NCI-H1694 (cell line): ENCODE measurements at places on chromosomes 16 and 17.

DNA sequence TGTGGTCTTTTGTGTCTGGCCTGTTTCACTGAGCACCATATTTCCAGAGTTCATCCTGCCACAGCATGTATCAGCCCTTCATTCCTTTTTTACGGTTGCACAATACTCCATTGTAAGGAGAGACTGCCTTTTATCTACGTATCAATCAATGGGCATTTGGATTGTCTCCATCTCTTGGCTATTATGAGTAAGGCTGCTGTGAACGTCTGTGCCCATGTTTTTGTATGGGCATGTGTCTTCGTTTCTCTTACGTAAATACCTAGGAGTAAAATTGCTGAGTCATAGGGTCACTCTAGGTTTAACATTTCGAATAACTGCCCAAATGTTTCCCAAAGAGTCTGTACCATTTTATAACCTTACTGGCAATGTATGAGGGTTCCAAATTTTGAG is 202.8 kb upstream of the FOXF1 start:
- no peak for DNase-seq

DNA sequence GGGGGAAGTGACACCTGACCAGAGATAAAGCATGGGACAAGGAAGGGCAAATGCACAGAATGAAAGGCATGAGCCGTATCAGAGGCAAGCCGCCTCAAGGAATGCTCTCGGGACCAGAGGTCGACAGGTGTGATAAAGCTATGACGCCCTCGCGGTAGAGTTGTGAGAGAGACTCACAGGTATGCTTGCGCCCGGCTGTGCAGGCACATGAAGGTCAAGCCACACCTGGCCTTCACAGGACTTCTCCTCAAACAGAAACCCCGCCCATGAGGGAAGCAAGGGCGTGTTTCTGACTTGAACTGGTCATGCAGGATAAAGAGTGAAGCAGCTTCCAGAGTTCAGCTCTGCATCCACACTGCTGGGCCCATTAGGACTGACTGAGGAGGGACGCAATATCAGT is 7.8 kb downstream of the NCBP3 start:
- DNase-seq = no peak

- DNase-seq = no peak
Observed at GRCh38 chr16:82628088-82628423, 1.3 kb downstream of the CDH13 start.

DNA sequence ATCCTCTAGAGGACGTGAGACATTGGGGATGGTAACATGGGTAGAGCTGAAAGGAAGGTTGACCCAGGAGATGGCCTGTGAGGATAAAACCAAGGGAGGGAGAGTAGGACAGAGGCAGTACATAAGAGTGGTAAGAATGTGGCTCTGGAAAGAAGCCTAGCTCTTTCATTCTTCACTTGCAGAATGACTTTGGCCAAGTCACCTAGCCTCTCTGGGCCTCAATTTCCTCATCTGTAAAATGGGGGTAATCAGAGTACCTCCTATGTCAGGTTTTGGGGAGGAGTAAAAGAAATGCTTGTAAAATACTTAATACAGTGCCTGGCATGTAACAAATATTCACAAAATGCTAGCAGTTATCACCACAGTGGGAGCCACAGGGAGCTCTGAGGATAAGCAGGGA is 6.9 kb downstream of the KDM6B start:
- DNase-seq = no peak

DNA sequence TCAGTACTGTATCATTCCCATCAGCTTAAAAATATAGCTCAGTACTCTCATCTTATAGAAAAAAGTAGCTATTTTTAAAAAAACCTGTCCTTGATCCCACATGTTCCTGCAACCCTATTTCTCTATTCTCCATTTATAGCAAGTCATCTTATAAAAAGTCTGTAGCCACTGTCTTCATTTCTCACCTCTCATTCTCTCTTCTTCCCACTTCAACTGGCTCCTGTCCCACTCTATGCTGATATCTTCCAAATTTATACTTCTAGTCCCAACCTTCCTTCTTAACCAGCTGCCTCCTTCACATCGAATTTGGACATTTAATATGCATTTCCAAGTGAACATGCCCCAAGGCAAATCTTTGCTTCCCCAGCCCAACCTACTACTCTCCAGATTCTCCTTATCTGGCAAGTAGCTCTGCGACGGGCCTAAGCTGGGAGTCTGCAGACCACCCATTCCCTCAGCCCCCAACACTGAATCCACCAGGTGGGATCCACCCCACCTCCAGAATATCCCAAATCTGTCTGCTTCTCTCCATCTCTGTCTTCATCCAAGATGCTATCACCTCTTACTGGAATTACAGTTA is 52.0 kb upstream of the TANC2 start:
- DNase-seq = no peak

- DNase-seq = no peak
Observed at GRCh38 chr17:44530896-44531418, 26.3 kb upstream of the FZD2 start.

GRCh38 chr17:79370594-79370993 is 240.3 kb downstream of the RBFOX3 start:
- no peak for DNase-seq

DNA sequence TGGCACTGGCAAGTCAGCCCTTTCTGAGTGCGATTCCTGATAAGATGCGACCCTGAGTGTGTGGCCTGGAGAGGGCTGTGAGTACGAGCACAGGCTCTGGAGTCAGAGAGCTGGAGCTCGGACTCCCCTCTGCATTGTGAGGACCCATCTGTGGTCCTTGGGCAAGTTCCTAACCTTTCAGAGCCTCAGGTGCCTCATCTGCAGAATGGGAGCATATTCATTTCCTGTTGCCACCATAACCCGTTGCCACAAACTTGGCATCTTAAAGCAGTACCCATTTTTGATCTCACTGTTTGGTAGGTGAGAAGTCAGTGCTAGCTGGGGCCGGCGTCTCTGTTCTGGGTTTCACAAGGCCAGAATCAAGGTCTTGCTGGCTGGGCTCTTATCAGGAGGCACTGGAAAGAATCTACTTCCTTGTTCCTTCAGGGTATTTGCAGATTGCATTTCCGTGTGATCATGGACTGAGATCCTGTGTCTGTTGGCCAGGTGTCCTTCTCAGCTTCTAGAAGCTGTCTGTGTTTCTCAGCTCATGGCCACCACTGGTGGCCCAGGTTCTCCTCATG is 20.2 kb downstream of the KNOP1 start:
- DNase-seq = no peak

- no peak for DNase-seq
Observed at GRCh38 chr17:74490716-74491115, 24.3 kb downstream of the CD300A start.

DNA sequence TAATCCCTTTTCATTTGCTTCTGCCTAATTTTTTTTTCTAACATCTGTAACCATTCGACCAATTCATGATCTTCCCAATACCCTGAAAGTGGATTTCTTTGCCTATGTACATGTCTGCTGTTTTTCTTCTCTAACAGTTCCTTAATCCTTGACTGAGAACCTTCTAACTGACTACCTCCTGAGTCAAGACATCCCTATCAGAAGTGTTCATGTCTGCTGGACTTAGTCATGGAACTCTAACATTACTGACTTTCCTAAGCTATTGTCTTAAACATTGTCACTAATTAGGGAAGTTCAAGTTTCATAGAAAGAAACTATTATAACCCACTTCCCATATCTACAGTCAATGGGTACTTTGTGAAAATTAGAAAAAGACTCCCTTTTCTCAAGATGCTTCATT is 52.4 kb upstream of the IRX5 start:
- no peak for DNase-seq

- DNase-seq = no peak
Observed at GRCh38 chr17:9356488-9356911, 219.1 kb downstream of the STX8 start.

GRCh38 chr17:46274238-46274637 is 20.7 kb upstream of the LRRC37A start:
- no peak for DNase-seq

- DNase-seq = no peak
Observed at GRCh38 chr17:31788571-31788946, 70.5 kb downstream of the COPRS start.

DNA sequence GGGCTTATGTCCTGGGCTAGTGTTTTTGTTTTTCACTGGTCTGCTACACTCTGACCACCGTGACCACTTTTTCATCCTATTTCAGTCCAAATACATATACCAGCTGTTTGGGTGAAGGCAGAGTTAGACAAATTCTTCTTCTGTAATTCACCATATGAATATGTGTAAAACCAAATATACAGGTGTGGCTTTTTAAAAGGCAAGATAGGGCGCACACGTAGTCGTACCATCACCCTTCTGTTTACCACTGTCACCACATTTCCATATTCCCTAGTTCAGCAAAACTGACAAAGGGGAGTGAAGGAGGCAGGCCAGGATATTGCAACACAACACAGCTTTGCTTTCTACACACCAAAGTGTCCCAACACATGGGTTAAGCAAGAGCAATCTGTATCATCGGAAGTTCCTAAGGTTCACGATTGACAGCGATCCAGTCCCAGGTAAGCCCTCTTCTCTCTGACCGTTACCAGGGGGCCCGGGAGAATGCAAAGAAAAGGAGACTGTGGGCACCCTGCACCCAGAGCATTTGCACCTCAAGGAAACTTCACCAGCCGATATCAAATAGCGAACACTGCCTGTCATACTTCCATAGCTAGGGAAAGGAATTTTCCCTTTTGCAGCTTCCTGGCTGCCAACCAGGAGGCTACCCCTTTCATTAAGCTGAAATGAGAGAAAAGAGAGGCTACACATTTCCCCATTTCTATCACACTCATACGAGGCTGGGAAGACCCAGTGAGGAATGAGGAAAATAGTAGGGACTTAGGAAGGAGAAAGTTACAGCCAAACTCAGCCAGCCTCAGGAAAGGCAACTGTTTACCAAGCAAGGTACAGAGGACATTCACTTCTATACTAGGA is 23.1 kb downstream of the CREBBP start:
- DNase-seq = no peak

GRCh38 chr16:66409156-66409555 is 17.9 kb upstream of the BEAN1 start:
- no peak for DNase-seq

DNA sequence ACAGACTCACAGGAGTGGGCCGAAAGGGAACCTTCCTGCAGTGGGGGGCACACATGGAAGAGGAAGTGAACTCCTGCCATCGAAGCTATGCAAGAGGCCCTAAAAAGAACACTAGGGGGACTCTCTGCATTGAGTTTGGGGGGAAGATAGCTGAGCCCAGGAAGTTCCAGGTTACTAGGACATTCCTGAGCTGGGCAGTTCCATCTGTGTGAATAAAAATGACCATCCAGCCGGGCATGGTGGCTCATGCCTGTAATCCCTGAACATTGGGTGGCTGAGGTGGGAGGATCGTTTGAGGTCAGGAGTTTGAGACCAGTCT is 211.8 kb downstream of the ZNF423 start:
- DNase-seq = no peak

DNA sequence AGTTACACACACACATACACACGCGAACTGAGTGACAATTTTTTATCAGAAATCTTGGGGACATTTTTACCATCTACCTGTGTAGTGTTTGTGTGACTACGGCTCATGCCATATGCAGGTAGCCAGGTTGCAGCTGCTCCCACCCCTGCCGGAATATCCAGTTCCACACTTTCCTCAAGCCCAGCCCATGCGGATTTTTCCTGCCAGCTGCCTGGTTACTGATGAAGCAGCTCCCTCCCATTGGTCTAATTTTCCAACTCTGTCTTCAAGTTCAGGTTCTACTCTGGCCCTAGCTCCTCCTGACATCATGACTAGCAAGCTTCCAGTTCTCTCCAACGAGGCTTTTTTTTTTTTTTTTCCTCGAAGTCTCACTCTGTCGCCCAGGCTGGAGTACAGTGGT is 4.8 kb downstream of the GSG1L2 start:
- DNase-seq = no peak

DNA sequence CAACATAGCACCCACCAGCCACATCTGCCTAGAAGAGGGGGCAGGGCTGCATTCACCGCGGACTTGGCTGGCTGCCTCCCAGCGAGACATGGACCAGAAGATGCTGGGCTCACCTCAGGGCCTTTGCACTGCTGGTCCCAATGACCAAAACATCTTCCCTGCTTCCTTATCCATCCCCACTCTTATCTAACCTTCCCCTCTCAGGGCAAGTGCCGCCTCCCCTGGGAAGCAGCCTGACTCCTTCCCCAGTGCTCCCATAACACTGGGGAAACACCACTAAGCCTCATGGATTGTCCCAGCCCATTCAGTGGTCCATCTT is 5.7 kb downstream of the TMC6 start:
- DNase-seq = no peak

GRCh38 chr17:48597778-48598631 is 4.4 kb upstream of the HOXB5 start:
- no peak for DNase-seq

- no peak for DNase-seq
Observed at GRCh38 chr16:80751167-80751566, 53.2 kb downstream of the CDYL2 start.

GRCh38 chr17:4610656-4611055 is 26.3 kb downstream of the SMTNL2 start:
- DNase-seq = no peak

DNA sequence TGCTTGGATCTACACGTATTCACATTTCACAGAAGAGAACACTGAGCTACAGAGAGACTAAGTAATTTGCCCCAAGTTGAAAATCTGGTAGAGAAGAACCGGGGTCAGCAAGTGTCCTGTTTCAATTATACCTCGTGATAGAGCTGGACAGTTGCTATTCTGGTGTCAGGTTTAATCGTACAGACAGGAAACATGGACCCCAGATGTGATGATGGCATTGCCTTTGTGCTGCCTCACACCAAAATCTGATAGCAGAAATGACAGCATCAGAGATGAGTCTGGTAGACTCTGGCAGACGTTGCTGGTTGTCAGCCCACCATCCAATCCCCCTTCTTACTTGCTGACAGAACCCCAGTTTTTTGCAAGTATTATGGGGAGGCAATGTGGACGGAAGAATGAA is 112.1 kb upstream of the FOXF1 start:
- no peak for DNase-seq

DNA sequence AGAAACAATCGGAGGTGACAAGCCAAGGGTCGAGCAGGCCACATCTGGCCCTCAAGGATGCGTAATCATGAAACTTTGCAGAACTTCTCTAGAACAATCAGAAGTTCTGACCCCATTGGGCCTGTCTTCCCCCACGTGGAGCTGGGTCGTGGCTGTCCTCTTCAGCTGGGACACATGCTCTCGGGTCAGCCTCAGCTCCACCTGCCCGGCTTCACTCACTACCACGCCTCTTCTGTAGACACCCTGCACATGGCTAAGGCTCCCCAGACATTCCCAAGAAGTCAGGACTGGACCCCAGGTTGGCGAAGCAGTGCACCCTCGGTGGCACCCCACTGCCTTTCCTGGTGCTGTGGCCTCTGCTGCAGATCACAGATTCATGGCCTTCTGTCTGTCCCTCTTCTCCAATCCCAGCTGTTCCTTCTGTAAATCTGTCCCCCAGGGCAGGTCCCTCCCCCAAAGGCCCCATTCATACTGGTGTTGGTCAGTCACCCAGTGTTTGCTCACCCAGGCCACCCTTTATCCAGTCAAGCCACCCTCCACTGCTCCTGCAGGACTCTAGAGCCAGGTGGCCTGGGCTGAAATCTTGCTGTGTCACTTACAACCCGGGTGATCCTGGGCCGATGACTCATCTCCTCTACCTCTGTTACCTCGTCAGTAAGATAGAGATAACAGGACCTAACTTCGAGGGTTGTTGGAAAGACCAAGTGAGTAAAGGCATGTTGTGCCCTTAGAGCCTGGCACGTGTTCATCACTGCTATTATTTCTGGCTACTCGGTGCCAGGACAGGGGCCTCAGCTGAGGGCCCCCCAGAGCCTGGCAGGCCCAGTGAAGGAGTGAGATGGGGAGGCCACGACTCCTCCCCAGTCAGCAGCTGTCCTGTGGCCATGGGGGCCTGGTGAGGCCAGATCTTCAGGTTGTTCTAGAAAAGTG is 1.4 kb upstream of the SLC5A11 start:
- no peak for DNase-seq
